ENCODE measurements at places on chromosomes 4 and X.

GRCh38 chr4:188660796-188661195 lies 521.6 kb downstream of the TRIML1 start:
- no peak for DNase-seq

GRCh38 chr4:184825896-184826690 lies at the start of gene ACSL1:
TSS of gene ACSL1 (minus strand) at chr4:184825968. CDS start at chr4:184803514, 22,454 bp downstream.
- DNase-seq, result no peak

GRCh38 chr4:5460106-5460801 lies 248.1 kb downstream of the EVC2 start:
- DNase-seq, result no peak

DNA sequence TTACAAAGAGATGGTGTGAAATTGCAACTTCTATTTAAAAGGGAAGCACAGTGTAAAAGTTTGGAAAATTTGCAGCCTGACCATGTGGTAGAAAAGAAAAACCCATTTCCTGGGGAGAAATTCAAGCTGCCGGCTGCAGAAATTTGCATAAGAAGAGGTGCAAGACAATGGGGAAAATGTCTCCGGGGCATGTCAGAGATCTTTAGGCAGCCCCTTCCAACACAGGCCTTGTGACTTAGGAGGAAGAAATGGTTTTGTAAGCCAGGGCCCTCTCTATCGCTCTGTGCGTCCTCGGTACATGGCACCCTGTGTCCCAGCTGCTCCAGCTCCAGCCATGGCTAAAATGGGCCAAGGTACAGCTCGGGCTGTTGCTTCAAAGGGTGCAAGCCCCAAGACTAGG lies 40.4 kb downstream of the CCDC158 start:
- no peak for DNase-seq

- DNase-seq, result no peak
Observed at GRCh38 chr4:122842984-122843531, 16.4 kb downstream of the FGF2 start.

- DNase-seq, result no peak
Observed at GRCh38 chrX:134753718-134754008, 95.4 kb upstream of the PLAC1 start.

GRCh38 chrX:78384486-78384885 lies 57.1 kb upstream of the CYSLTR1 start:
- DNase-seq, result no peak

DNA sequence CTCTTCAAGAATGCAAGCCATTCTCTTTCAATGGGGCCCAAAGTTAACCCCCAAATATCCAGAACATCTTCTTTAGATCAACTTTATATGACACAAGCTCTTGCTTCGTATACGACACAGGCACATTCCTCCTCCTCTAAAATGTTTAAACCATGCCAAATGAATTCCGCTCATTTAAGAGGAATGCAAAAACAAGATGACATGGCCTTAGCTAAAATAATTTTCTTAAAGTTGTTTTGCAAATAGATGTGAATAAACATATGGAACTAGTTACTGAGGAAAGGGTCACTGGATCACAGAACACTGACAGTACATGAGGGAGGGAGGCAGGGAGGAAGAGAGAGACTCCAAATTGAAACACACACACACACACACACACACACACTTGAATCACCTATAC lies 97.4 kb downstream of the RASL11B start:
- DNase-seq, result no peak
